ENCODE measurements at places on chromosomes 6 and 20. TPM values are rescaled to one million over a fixed set of nuclear protein-coding genes. Genes with fewer than 3 reads are reported as not detected.

DNA sequence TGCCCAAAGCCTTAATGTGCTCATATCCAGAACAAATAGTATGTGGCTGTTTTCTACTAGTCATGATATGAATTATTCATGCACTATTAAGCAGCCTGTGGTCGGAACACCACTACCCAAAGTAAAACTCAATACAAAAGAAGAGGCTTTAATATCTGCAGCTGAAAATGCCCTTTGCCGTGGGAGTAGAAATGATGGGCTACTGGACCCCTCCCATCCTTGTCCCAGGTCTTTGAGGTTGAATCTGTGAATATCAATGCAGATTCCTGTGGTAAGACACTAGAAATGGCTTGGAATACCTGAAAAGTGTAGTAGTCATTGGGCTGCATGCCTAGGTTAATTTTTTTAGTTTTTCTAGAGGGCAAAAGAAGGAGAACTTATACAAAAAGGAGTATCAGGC is 303.7 kb downstream of the TBC1D7 start:
- DNase-seq, result no peak

GRCh38 chr6:151763938-151764680 is 43.4 kb upstream of the ESR1 start:
- DNase-seq, result peak; percentile 74

DNA sequence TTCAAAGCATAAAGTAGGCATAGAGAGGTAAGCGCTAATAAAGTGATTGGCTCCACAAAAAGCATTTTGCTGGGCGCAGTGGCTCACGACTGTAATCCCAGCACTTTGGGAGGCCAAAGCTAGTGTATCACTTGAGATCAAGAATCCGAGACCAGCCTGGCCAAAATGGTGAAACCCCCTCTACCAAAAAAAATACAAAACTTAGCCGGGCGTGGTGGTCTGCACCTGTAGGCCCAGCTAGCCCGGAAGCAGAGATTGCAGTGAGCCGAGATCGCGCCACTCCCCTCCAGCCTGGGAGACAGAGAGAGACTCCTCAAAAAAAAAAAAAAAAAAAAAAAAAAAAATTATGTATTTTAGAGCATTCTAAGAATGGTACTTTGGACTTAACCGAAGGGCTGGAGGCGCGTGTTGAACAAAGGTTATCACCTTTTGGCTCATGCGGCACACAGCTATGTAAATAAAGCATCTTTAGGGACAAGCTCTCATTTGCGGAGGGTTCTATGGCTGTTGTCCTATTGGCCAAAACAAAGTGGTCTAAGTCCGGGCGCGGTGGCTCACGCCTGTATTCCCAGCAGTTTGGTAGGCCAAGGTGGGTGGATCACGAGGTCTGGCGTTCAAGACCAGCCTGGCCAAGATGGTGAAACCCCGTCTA is 17.4 kb downstream of the HFE start:
- DNase-seq, result no peak

- no peak for DNase-seq
Observed at GRCh38 chr6:155125906-155126305, 130.8 kb downstream of the TIAM2 start.

GRCh38 chr6:157962601-157963302 is 18.9 kb upstream of the SYNJ2 start:
- DNase-seq, result no peak

Gene CRISP2
- not detected for total RNA-seq

- no peak for DNase-seq
Observed at GRCh38 chr6:3948866-3949265, 99.7 kb downstream of the FAM50B start.

DNA sequence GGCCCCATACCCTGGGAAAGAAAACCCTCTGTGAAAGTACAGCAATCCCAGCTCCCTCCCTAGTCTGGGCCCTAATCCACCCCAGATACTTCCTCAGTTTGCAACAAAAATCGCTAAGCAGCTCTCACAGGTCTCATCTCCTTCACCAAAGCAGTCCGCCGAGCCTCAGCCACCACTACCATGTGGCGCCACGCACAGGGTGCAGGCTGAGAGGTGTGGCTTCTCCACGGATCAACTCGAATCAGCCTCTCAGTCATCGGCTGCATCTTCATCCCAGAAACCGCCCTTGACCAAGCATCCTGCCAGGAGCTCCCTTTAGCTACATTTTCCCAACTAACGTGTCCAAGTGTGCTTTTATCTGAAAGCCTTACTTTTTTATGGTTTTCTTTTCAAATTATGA is 50.7 kb downstream of the ANKRD60 start:
- no peak for DNase-seq

Gene PTCRA
- total RNA-seq, result not detected

GRCh38 chr6:36688063-36688738 is 9.4 kb upstream of the RAB44 start:
- no peak for DNase-seq

DNA sequence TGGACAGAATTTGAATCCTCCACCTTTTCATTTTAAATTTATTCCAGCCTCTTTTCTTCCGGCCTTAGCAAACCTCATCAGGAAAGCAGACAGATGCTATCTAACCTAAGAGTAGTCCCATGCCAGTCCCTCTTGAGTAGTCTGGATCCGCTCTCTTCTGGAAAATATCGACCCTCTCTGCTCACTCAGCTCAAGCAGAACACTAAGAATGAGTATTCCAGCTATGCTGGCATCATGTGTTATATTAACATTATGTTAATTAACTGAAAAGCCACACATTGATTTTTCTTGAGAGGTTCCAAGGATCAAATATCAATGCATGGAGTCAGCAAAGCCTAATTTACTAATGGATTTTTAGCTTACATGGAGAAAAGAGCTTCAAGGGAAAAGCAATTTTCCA is 161.4 kb downstream of the ID4 start:
- DNase-seq, result no peak

Gene MCM3
- 30.8 TPM for total RNA-seq

Gene CRYBG1
- total RNA-seq, result 3.2 TPM

DNA sequence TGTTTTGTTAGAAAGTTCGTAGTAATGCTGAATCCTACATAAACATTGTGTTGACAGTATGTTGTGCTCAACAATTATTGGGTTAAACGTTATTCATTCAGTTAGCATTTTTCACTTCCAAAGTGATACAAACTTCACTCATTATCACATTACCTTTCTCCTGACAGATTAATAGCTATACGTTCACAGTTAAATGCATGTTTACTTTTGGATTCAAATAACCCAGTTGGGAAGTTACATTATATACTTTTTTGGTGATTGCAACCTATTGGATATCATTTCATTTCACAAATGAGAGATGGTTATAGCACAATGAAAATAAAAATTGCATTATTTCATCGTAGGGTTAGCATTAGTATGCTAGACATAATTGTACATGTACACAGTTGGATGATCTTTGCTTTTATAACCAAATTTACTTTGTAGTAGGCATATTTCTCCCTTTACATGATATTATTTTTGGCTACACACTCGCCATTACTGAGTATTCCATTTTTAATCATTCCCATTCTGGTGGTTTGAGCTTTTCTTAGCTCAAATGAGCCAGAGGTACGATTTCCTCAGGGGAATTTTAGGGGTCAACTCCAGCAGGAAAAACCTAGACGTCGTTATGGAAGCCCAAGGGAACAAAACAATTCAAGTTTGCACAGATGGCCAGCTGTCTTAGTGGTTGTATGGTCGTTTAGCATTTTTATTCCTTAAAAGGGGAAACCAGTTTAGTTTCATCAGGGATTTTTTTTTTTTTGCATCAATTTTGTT is 2.1 kb upstream of the HIVEP1 start:
- DNase-seq, result no peak

GRCh38 chr20:23037017-23037481 is 1.9 kb downstream of the SSTR4 start:
- DNase-seq, result no peak

- no peak for DNase-seq
Observed at GRCh38 chr6:958488-958887, 265.5 kb upstream of the EXOC2 start.

- DNase-seq, result no peak
Observed at GRCh38 chr6:155450240-155450581, 5.4 kb downstream of the NOX3 start.

DNA sequence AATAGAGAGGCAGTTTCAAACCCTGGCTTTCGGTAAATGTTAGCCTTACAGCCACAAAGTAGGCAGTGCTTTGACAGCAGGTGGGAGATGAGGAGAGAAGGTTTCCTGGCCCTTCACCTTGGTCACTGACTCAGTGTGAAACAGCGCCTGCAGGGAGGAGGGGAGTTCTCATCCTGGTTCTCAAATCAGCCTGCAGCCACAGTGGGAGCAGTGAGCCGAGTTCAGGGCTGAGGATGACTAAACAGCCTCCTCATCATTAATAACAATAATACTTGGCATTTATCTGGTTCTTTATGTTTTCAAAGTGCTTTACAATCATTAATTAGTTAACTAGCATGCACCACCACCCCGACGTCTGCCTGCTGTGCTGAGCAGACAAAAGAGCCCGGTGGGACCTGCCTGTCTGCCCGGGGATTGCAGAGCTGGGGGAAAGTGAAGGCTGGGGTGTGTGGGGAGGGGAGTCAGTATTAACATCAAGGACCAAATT is 59.6 kb downstream of the PRDM1 start:
- DNase-seq, result no peak

GRCh38 chr20:18778690-18779392 is 34.7 kb upstream of the SCP2D1 start:
- no peak for DNase-seq

GRCh38 chr6:42363926-42364849 is 87.5 kb downstream of the TRERF1 start:
- DNase-seq, result no peak

Gene ADGRF1
- total RNA-seq, result not detected

GRCh38 chr6:14337152-14337551 is 219.6 kb downstream of the CD83 start:
- DNase-seq, result no peak

Gene RSPO3
- 1.1 TPM for total RNA-seq

Gene TNFRSF6B
- 98.9 TPM for total RNA-seq

- DNase-seq, result no peak
Observed at GRCh38 chr20:6135347-6135746, 12.5 kb upstream of the FERMT1 start.

DNA sequence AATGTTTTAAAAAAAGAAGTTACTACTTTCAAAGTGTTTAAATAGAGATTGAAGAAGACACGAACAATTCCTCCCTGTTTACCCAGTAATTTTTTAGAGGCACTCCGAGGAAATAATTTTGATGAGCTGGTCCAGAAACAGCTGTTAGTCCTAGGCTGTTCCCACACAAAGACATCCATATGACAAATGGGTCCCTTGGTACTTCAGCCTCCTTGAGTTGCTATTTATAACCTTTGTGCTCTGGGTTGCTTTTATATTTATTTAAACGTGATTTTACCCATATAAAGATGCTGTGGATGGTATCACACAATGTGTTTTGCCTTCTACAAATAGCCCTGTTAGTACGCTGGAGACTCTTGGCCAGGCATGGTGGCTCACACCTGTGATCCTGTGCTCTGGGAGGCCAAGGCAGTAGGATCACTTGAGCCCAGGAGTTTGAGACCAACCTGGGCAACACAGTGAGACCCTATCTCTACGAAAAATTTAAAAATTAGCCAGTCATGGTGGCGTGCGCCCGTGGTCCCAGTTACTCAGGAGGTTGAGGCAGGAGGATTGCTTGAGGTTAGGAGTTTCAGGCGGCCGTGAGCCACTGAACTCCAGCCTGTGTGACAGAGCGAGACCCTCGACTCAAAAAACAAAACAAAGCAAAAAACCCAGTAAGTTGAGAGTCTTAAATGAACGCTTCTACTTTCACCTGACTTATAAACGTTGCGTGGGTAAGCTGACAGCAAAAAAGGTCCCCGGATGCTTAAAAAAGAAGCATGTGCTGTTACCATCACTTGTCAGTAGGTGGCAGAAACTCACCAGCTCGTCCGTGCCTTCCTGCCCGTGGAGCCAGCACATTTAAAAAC is 56.9 kb upstream of the ARMH2 start:
- no peak for DNase-seq
